Stimulated activated CD4-positive, alpha-beta T cell treated with anti-CD3 and anti-CD28 coated beads, Interleukin-2, amount 100 ng/mL, for 24 hours (primary cell): ENCODE measurements at places on chromosomes 7 and 10.
A peak's percentile ranks its signal among the peaks of the same experiment; 100 is the strongest.

DNA sequence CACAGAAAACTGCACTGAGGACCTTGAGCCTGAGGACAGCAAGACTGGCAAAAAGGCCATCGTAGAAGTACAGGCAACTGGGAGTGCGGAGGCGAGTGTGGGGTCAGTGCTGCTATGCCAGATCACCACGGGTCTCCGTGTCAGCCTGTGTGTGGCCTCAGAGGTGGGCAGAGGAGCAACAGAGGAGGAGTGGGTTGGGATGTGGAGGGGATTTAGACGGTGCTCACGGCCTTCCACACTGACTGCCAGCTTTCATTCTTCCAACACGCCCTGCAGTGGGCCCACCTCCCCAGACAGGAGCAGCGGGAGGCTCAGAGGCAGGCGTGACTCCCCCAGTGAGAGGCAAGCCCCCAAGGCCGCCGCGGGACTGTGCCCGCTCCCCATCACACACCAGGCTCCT lies 17.0 kb upstream of the ZMIZ1 start:
- no peak for DNase-seq

- no peak for DNase-seq
Measured at GRCh38 chr7:121480566-121481335, 84.6 kb upstream of the FAM3C start.

DNA sequence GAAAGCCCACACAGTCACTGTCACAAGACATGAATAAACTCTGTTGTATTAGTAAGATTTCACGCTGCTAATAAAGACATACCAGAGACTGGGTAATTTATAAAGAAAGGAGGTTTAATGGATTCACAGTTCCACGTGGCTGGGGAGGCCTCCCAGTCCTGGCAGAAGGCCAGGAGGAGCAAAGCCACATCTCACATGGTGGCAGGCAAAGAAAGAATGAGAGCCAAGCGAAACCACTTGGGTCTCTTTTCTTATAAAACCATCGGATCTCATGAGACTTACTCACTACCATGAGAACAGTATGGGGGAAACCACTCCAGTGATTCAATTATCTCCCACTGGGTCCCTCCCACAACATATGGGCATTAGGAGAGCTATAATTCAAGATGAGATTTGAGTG lies 110.2 kb downstream of the ST8SIA6 start:
- DNase-seq: no peak

GRCh38 chr10:115432188-115432819 lies 339.1 kb downstream of the ATRNL1 start:
- no peak for DNase-seq

DNA sequence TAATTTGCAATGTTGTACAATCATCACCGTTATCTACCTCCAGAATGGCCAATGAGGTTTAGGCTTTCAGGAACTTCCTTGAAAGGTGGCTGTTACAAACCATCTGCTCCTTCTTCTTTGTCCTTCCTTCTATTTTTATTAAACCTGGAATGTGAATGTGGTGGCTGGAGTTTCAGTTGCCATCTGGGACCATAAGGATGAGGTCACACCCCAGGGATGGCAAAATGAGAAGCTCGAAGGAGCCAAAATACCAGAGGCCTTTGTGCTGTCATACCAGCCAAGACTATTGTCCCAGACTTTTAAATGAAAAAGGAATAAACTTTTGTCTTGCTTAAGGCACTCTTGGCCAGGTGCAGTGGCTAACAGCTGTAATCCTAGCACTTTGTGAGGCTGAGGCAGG lies 30.9 kb upstream of the LMTK2 start:
- no peak for DNase-seq

- DNase-seq: no peak
Measured at GRCh38 chr10:123101872-123102271, 33.9 kb upstream of the HMX3 start.

- DNase-seq: peak; percentile 21
Measured at GRCh38 chr10:86968271-86968993, at the start of gene ADIRF. ADIRF (plus strand) TSS chr10:86968482; CDS start chr10:86968545, 63 bp downstream.

DNA sequence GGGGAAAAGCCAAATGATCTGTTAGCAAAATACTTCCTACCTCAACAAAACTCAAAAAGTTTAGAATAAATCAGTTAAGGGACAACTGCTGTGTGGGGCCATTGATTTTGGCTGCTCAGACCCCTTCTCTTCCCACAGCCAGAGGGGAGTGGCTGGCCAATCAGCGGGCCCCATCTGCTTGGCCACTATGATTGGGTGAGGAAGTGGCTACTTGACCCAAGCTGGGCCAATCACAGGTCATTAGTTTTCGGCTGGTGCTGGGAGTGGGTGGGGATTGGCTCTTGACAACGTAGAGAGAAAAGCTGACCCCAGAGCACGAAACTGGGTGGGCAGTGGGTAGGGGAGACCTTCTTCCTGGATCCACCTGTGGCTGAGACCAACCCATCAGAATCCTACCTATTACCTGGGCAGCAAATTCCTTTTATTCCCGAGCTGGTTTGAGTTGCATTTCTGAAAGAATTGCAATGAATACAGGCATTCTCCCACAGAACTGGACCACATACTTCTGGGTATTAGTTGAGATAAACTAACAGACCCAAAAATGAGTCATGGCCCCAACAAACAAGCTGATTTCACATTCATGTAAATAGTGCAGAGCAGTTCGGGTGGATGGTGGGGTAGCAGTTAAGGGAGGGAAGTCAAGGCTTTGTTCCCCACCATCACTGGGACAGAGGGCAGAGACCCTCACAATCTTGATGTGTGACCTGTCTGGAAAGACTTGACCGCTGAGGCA lies 35.6 kb upstream of the HMX3 start:
- DNase-seq: no peak

DNA sequence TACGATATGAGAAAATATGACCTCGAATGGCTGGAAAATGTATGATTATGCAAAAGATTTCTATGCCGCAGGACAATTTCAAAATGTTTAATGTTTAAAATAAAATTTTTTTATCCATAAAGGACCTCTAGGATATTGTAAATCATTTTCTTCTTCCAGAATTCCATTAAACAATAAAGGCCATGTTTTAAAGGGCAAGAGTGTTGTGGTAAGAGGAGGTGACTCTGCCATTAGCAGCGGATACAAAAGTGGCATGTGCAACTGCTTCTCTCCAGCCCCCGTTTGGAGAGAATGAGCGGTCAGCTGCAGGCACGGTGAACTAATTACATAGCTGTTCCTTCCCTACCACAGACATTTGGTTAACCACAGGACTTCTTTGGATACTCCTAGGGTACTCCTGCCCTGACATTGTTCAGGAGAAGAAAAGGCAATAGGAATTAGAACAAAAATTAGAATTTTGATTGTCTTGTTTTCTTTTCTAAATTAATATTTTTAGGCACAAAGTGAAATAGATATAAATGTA lies 63.8 kb downstream of the HBP1 start:
- DNase-seq: no peak

DNA sequence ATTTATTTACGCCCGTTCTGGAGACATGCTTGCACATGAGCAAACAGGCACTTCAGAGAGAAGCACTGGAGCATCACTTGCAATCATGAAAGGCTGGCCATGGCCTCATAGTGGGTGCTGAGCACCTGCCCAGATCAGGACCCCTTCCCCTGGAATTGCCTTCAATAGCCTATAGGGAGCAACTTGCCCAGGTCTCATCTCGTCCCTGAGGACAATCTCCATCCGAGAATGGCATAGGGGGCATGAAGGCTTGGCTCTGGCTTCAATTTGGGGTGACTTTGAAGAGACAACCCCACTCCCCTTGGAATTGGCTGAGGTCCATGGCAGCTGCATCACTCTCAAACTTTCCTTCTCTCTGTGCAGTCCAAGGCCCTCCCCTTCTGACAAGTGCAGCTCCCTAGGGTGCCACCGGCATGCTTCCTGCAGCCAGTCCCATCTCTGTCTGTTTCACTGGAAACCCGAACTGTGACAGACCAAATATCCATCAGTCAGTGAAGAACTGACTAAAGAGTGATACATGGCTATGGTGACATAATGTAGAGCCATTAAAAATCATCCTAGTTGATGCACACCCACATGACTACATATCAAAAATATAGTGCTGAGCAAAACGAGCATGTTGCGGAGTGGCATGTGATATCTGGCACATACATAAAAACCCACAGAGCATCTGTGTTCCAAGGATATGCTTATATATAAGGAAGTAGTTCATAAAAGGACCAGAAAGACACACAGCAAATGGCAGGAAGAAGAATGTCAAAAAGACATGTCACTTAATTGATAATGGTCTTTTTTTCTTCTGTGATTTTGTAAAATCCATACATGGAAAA lies 12.4 kb downstream of the GDF2 start:
- DNase-seq: no peak

DNA sequence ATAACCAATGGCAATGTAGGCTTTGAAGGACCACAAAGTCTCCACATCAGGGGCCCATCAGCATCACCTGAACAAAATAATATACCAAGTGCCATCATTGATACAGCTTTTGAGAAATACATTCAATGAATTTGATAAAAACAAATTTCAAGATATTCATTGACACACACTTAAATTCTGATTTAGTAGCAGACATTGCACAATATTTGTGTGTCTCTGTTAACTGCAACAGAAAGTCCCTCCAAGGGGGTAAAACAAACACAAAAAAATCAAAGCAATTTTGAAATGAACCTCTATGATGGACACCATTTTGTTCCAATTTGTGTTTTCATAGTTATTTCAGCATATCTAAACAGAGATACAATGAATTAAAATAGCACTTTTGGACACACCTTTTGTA lies 86.8 kb upstream of the RSU1 start:
- DNase-seq: no peak

DNA sequence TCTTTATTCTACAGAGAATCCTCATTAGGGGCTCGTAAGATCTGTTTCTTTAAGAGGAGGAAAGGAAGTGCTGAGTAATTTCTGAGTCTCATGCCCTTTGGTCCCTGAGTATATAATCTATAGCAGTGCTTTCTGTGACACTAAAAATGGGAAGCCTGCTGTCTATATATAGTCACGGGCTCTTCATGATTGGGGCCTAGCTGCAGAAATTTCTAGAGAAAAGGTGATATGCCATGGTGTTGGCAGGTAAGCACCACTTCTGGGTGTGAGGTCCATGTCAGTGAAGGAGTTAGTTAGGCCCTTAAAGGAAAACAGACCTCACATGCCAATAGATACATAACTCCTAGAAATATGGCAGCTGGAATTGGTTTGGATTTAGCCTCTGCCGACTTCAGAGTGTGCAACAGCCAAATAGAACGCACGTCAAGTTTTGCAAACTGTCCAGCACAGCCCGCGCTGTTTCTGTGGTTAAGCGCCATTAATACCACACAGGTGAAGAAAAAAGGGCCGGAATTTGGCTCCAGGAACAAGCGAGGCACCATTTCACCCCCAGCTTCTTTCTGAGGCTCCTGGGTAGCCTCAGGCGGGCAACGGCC lies 123.2 kb downstream of the TACC2 start:
- DNase-seq: no peak

DNA sequence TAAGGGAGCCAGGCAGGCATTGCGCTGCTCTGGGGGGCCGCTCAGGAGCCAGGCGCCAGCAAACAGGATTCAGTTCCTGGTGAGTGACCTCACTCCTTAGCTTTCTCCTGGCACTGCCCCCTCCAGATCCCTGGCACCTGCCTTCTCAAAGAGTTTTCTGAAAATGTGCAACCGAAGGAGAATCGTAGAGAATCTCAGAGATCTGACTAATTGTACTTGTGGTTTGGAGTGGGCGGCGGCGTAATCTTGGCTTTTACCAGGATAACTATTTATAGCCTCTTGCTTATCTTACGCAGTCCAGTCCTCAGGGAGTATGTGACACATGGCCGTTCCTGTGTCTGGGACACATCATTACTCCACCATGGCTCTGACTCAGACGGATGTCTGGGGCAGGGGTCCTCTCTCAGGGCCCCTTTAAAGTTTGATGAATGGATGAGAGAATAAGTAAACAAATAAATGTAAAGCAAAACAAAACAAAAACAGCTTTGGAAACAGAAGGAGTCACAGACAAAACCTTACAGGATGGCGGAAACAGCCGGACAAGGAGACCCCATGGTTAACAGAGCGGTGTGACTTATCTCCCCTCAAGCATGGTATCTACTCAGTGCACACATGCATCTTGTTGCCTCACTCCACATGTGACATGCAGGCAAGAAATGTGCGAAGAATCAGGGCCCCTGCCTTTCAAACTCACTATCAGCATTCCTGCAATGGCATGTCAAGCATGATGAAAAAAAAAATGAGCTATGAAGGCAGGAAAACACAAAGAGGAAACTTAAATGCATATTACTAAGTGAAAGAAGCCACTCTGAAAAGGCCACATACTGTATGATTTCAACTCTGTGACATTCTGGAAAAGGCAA lies 99.7 kb downstream of the TNS3 start:
- DNase-seq: no peak

GRCh38 chr7:116028787-116029186 lies 1.8 kb downstream of the TFEC start:
- no peak for DNase-seq

GRCh38 chr7:148334959-148335577 lies 255.5 kb upstream of the C7orf33 start:
- no peak for DNase-seq

DNA sequence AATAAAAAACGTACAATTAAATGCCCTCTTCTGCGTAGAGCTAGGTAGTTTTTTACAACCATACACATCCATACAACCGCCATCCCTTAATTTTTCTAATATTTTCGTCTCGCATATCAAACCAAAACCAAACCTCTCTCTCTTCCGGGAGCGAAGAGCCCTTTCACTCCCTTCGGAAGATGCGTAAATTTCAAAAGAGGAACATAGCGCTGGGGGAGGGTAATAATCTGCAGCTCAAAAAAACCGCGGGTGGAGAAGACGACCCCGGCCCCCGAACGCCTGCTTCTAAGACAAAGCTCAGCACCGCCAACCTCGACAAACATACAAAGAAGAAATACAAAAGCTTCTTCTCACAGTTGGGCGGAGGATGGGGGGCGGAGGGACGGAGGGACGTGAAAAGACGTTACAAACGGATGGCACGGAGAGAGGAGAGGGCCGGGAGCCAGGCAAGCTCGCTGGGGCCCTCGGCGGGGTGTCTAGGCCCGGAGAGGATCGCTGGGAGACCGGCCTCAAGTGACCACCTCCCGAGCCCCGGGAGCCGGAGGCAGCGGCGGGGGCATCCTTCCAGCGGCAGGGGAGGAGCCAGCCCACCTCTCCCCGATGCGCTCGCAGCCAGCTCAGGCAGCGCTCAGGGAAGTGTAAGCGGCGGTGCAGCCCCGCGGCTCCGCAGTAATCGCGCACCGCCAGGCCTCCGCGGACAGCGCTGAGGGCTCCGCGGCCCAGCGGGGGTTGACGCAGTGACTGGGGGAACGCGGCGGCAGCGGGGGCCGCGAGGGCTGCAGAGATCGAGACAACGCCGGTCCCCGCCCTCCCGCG lies 851 bp downstream of the MKRN1 start:
- peak; percentile 44 for DNase-seq

DNA sequence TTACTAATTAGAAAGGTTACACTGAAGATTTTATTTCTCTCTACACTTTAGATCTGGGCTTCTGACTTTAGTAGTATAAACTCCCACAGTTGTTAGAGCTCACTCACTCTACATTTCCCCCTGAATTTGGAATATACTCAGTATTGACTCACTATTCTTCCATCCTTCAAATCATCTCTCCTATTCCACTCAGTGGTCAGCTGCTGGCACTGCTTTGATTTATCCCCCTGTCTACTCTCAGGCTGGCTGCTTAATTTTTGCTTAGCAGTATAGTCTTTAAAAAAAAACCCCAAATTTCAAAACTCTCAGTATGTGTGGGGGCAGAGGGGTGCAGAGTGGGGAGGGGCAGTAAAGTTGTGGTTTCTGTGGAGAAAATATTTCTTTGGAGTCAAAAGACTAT lies 68.9 kb downstream of the CDK6 start:
- no peak for DNase-seq

- DNase-seq: no peak
Measured at GRCh38 chr7:12032146-12032545, 178.9 kb upstream of the TMEM106B start.

GRCh38 chr7:135160098-135160857 lies 10.2 kb downstream of the CYREN start:
- no peak for DNase-seq
